ENCODE measurements at places on chromosomes 2 and 18. TPM values are rescaled to one million over a fixed set of nuclear protein-coding genes. Genes with fewer than 3 reads are reported as not detected.

GRCh38 chr2:120624061-120624737 is 111.5 kb upstream of the GLI2 start:
- H3K36me3 ChIP-seq: no peaks in the 10 kb centered on the region
- DNase-seq: no peak
- no peaks in the 10 kb centered on the region for H3K4me1 ChIP-seq
- H3K4me3 ChIP-seq: no peak overlapping the region
- H3K27ac ChIP-seq: no peak overlapping the region

DNA sequence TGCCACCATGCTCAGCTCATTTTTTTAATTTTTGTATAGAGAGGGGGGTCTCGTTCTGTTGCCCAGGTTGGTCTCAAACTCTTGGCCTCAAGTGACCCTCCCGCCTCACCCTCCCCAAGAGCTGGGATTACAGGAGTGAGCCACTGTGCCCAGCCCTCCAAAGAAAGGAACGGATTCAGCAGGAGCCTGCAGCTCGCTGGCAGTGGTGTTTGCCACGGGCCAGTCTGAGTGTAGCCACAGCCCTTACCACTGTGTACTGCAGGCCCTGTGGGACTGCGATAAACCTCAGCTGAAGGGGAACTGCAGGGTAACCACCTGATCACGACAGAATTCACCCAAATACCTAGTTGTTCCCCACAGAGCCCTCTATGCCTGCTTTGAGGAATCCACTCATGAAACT is 6.8 kb downstream of the COPS9 start:
- no peak overlapping the region for H3K4me3 ChIP-seq
- H3K36me3 ChIP-seq: peaks cover 19% of the 10 kb centered on the region
- H3K4me1 ChIP-seq: peaks cover 24% of the 10 kb centered on the region
- H3K27ac ChIP-seq: peak overlapping the region; percentile 42
- H3K27me3 ChIP-seq: no peaks in the 10 kb centered on the region

GRCh38 chr2:9764153-9764778 is 79.0 kb upstream of the TAF1B start:
- H3K27ac ChIP-seq: no peak overlapping the region
- no peaks in the 10 kb centered on the region for H3K27me3 ChIP-seq
- H3K36me3 ChIP-seq: no peaks in the 10 kb centered on the region
- DNase-seq: no peak
- peaks cover 30% of the 10 kb centered on the region for H3K4me1 ChIP-seq
- no peak overlapping the region for H3K4me3 ChIP-seq

DNA sequence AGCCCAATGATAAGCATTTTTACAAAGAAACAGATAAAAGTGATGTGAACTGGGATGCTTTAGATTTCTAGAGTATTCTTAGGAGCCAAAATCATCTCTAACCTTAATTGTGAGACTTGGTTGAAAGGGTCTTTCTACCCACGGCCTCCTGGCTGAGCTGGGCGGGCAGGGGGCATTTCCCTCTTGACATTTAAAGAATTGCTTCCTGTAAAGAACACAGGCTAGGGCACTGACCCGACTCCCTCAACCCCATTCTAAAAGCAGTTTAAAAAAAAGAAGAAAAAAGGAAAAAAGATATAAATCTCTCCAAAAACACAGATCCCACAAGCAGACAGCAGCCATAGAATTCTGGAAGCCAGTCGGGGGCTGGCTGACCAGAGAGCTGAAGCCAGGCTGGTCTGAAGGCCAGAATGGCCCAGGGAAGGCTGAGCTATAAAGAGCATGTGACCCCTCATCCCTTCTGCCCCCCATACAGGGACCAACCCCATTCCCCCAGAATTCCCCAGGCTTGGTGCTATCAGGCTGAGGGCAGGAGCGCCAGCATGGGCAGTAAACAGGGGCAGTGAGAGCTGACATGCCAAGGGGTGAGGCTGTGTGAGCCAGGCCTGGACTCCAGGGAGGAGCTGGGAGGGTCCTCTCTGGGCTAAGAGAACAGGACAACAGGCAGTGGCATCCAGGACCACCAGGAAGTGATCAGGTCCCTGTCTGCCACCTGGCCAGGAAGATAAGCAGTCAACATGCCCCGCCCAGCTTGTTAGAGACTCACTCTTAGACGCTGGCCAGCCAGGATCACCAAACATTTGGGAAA is 188.5 kb downstream of the HDAC4 start:
- H3K36me3 ChIP-seq: no peaks in the 10 kb centered on the region
- H3K27ac ChIP-seq: peak overlapping the region; percentile 43
- no peak overlapping the region for H3K4me3 ChIP-seq
- H3K27me3 ChIP-seq: no peaks in the 10 kb centered on the region
- no peak for DNase-seq

- no peaks in the 10 kb centered on the region for H3K4me1 ChIP-seq
- no peak for DNase-seq
- H3K27me3 ChIP-seq: no peaks in the 10 kb centered on the region
Measured at GRCh38 chr2:193076995-193077394, 882.3 kb upstream of the TMEFF2 start.

Gene PCARE
- not detected for total RNA-seq

Gene EPB41L3
- 41.4 TPM for total RNA-seq

Gene PDCD1
- 2.5 TPM for total RNA-seq
